EL (cell line): ENCODE measurements at places on chromosomes 5 and 9.
A peak's percentile ranks its signal among the peaks of the same experiment; 100 is the strongest.

- peak; percentile 4 for DNase-seq
Observed at GRCh38 chr5:110651507-110651906, 75.0 kb downstream of the TMEM232 start.

GRCh38 chr5:59587489-59588337 lies 305.8 kb downstream of the PDE4D start:
- peak; percentile 67 for DNase-seq

- no peak for DNase-seq
Observed at GRCh38 chr9:95090023-95090791, 227.3 kb downstream of the FANCC start.

DNA sequence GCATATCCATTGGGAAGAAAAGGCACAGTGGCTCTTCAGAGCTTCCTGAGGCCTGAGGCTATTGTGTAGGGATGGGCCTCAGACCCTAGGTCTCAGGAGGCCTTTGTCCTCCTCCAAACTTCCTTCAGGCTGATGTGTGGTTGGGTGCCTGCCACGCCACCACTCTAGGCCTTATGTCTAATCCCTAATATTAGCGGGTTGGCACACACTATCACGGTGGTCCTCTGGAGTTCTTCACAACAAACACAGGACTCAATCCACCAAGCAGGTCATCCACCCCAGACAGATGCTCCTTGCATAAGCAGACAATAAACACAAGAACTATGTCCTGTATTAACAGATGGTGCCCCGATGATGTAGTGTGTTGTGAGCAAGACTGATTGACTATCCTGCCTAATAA lies 31.0 kb upstream of the FSTL4 start:
- DNase-seq = no peak

DNA sequence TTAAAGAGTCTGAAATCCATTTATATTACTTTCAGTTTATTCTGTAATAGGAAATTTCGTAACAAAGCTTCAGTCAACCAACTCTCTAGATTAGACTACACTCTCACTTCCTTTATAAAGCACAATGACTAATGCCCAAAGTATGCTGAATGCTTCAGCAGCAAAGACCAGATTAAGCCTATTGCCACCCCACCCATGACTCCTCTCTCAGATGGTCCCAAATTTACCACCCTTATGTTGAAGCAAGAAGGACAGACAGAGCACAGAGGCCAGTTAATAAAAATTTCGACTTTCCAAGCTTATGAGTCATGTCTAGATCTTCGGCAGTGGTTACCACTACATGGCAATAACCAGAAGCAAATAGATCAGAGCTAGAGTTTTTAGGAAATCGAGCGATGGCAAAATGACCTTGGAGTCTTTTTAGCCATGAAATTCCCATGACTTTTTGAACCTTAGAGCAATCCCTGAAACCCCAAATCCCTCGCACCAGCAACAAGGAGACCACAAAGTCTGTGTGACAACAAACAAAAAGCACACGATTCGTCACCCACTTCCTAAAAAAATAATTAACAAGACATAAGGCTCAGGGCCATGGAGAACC lies 287.8 kb upstream of the RASA1 start:
- peak; percentile 91 for DNase-seq

GRCh38 chr5:178486239-178486641 lies 104.0 kb downstream of the COL23A1 start:
- DNase-seq = no peak

GRCh38 chr9:98099346-98099745 lies 19.7 kb downstream of the TRIM14 start:
- DNase-seq = no peak

DNA sequence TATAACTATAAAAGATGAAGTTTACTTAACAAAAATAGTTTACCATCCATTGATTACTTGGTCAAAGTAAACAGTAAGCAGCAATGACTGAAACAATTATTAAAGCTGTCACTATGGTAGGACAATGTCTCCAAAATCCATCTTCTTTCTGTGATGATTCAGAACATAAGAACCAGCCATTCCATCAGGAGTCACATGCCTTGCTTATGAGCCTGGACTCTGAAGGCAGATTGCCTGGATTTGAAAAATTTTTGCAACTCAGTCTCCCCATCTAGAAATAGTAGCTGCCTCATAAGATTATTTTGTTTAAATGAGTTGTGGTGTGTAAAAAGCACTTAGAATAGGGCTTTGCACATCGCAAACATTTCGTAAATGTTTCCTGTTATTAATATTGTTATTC lies 136.2 kb downstream of the LIFR start:
- peak; percentile 28 for DNase-seq

GRCh38 chr9:13899924-13900323 lies 414.0 kb downstream of the NFIB start:
- DNase-seq = no peak

GRCh38 chr9:32092031-32092430 lies 292.4 kb upstream of the ACO1 start:
- DNase-seq = no peak

- no peak for DNase-seq
Observed at GRCh38 chr9:73080110-73080694, 71.5 kb upstream of the ANXA1 start.

DNA sequence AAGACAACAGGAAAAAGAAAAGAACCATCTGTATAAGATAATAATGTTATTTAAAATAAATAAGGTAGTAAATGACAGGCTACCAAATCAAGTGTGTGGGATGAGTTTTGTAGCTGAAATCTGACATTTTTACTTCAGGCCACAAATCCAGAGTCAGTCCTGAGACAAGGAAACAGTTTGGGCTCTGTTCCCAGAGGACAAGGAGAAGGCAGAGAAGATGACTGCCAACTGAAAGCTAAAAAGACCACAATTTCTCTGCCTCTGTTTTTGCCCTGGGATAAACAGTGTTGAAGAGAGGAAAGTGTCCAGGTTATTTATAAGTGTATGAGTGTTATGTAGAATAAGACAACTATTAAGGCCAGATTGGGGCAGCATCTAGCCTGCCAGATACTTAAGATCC lies 180.5 kb downstream of the NFIB start:
- no peak for DNase-seq

DNA sequence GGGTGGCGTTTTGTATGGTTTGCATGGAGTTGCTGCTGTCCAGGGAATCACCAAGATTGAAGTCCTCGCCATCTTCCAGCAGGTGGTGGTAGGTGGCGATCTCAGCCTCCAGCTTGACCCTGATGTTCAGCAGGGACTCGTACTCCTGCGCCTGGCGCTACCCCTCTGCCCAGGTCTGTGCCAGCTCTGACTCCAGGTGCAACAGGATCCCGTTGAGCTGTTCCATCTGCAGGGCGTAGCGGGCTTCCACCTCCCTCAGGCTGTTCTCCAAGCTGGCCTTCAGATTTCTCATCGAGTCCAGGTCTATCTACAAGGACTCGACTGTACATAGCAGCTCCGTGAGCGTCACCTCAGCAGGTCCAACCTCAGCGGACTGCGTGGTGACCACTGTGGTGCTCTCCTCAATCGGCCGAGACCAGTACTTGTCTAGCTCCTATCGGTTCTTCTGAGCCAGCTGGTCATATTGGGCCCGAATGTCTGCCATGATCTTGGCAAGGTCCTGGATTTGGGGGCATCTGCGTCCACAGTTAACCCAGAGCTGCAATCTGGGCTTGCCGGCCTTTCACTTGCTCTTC lies 1584.8 kb upstream of the ACO1 start:
- DNase-seq = no peak

DNA sequence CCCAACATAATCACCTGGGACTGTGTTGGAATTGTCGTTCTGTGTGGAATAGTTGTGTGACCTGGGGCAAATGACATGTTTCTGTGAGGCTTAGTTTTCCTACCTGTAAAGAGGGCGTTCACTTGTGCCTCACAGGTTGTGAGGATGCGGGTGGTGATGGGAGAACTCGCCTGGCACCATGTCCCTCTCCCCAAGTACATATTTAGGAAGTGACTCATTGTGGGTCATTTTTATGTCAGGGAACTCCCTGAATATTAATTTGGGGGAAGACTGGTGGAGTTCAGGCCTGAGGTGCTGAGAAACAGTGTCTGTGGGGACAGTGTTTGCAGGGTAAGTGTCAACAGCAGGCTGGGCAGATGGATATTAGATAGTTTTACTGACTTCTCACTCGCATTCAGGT lies 144.7 kb downstream of the KDM4C start:
- peak; percentile 39 for DNase-seq

DNA sequence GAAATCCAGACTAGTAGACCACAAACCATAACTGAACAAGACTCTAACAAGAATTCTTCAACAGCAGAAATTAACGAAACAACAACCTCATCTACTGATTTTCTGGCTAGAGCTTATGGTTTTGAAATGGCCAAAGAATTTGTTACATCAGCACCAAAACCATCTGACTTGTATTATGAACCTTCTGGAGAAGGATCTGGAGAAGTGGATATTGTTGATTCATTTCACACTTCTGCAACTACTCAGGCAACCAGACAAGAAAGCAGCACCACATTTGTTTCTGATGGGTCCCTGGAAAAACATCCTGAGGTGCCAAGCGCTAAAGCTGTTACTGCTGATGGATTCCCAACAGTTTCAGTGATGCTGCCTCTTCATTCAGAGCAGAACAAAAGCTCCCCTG lies 68.6 kb downstream of the VCAN start:
- no peak for DNase-seq

- DNase-seq = no peak
Observed at GRCh38 chr9:98428454-98428853, 173.0 kb upstream of the TBC1D2 start.

- no peak for DNase-seq
Observed at GRCh38 chr5:144403817-144404420, 233.2 kb downstream of the KCTD16 start.

DNA sequence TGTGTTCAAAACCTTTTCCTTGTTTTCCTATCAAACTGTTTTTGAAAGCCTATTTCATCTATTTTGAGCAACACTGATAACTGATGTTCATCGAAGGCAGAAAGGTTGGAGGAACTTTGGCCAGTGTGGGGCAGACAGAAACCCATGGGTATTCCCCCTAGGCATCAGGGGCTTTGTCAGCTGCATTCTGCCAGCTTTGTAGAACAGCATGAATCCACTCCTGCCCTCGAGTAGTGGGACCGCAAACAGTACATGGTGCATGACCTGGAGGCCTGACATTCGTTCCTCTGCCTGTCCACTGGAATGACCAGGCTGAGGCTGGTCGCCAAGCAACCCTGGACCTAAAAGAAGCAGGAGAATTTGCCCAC lies 22.7 kb downstream of the ARHGAP26 start:
- DNase-seq = no peak

GRCh38 chr5:67976891-67977601 lies 238.5 kb upstream of the PIK3R1 start:
- DNase-seq = no peak

DNA sequence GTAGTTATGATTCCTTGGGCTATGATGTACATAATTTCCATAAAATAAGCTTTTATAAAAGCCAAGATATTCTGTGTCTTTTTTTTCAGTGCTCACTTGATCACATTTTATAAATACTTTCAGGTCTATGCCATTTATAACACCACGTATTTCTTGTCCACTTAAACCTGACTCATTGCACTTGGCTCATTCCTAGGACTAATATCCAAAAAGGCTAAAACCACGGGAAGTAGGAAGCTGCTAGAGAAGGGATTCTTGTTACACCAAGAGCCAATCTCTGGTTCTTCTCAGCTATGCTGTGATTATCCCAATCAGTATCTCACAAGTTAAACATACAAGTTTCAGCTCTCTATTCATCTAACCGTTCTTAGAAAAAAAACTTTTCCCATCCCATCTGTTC lies 80.4 kb upstream of the CDH6 start:
- DNase-seq = peak; percentile 3

- DNase-seq = peak; percentile 51
Observed at GRCh38 chr5:67015541-67016191, 180.9 kb downstream of the CD180 start.

- no peak for DNase-seq
Observed at GRCh38 chr5:174903172-174903732, 178.9 kb downstream of the MSX2 start.

GRCh38 chr9:20022410-20022809 lies 233.6 kb upstream of the SLC24A2 start:
- DNase-seq = peak; percentile 30

DNA sequence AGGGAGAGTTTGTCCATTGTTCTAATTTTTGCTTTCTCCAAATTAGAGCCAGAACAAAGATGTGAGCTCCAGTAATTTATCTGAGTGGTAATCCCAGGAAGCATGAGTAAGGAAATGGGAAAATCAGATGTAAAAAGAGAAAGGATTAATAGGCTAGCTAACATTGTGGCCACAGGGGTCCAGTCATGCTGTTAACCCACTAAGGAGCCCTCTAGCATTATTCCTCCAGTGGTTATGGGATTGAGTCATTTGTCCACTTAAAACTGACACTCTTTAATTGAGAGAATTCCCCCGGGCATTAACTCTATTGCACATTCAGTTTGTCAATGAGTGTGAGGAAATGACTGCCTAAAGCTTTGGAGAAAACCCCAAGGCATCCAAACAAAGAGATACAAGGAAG lies 700.3 kb upstream of the TYRP1 start:
- DNase-seq = no peak

GRCh38 chr9:88183798-88184495 lies 45.7 kb upstream of the SPATA31C2 start:
- peak; percentile 25 for DNase-seq

- peak; percentile 86 for DNase-seq
Observed at GRCh38 chr5:143913008-143913752, 101.2 kb downstream of the HMHB1 start.

- no peak for DNase-seq
Observed at GRCh38 chr5:14749579-14750101, 85.1 kb downstream of the OTULIN start.

- DNase-seq = no peak
Observed at GRCh38 chr5:7888901-7889300, 20.0 kb downstream of the MTRR start.

DNA sequence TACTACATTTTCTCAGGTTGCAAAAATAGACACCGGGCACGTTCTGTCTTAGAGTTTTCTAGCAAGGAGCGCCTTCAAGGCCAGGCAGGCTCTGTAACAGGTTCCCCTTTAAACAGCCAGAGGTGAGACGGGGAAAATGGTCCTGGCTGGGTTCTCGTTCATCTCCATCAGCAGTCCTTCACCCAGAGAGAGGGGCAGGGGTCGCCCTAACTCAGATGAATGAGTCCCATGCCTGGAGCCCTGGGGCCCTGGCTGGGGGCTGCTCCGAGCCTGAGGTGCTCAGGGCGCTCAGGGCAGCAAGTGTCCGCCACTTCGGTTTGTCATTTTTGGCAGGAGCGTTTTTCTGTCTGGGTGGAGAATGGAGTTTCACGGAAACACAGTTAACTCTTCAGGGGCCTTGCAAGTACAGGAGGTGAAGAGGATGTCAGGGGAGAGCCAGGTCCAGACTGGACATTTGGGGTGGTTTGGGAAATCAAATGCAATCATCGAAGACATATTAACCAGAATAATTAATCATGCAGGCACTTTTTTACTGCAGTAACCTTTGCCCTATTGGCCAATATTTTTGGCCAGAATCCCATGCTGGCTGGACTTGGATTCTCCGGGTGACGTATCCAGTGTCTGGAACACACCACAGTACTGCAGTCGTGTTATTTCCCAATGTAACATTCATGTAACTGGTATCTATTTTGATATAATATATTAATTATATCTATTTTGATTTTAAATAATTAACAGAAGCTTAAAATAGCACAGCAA lies 2.9 kb downstream of the NTNG2 start:
- DNase-seq = peak; percentile 23

GRCh38 chr5:98104454-98105188 lies 668.8 kb upstream of the RGMB start:
- no peak for DNase-seq

- no peak for DNase-seq
Observed at GRCh38 chr9:123359546-123359945, 3.5 kb downstream of the CRB2 start.
